Neural cell (in vitro differentiated cells): ENCODE measurements at places on chromosomes 6 and 20. TPM values are rescaled to one million over a fixed set of nuclear protein-coding genes. Genes with fewer than 3 reads are reported as not detected.

C6orf163 gene
- 1.8 and 3.4 TPM in 2 replicates for polyA plus RNA-seq

C6orf15 gene
- polyA plus RNA-seq, result not detected in 2 replicates

RNF217 gene
- polyA plus RNA-seq, result 6.0 and 10.2 TPM in 2 replicates

CST3 gene
- 52.4 and 54.6 TPM in 2 replicates for polyA plus RNA-seq
